ENCODE measurements at places on chromosomes 3 and 15. TPM values are rescaled to one million over a fixed set of nuclear protein-coding genes. Genes with fewer than 3 reads are reported as not detected.

Gene SPESP1
- polyA plus RNA-seq = 1.3 TPM

Gene ZPLD1
- polyA plus RNA-seq = not detected

Gene SERPINI1
- polyA plus RNA-seq = 19.1 TPM

Gene MCF2L2
- 0.15 TPM for polyA plus RNA-seq

Gene CDC25A
- not detected for polyA plus RNA-seq

Gene SHF
- polyA plus RNA-seq = 0.85 TPM

Gene HAUS2
- polyA plus RNA-seq = 31.1 TPM

Gene EFCAB12
- polyA plus RNA-seq = 0.71 TPM

Gene PLD1
- not detected for polyA plus RNA-seq

Gene RAB6B
- 0.36 TPM for polyA plus RNA-seq

Gene CCDC33
- not detected for polyA plus RNA-seq

Gene SCG5
- polyA plus RNA-seq = not detected

Gene ZBTB20
- polyA plus RNA-seq = 42.6 TPM

Gene C3orf85
- polyA plus RNA-seq = not detected
